Stimulated activated CD4-positive, alpha-beta T cell treated with anti-CD3 and anti-CD28 coated beads, Interleukin-12 subunit alpha, Interleukin-12 subunit beta, amount 100 ng/mL, for 48 hours (primary cell): ENCODE measurements at places on chromosomes 7 and 10.

DNA sequence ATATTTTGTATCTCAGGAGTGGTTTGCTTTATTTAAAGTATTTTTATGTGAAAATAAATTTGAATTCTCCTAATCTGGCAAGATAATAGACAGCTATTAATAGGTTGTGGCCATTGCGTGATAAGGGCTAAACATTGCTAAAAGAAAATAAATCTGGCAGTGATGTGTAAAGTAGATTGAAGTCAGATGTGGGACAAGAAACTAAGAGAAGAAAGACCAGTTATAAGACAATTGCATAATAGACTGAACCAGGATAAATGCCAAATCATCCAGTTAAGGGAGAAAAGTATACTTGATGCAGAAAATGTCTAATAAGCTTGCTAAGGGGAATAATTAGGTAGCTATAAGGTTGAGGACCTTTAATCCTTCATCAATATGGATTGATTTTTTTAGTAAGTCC lies 197.5 kb upstream of the CSTF2T start:
- no peak for DNase-seq

DNA sequence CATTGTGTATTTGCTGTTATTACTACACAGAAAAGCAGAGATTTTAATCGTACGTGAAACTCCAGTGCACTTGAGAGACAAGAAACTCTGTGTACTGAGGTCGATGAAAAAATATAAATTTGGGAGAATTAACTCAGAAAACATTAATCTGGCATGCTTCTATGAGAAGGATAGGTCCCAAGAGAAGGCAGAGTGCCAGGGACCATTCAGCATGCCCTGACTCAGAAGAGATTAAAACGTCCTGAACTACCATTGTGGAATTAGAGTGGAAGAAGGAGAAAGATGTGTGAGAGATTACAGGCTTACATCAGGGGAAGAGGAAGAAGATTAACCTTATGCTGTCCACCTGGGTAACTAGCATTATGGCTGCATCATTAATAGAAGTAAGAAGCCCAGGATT lies 72.4 kb downstream of the REEP3 start:
- DNase-seq, result no peak

- DNase-seq, result no peak
Observed at GRCh38 chr7:136183981-136184380, 206.8 kb upstream of the MTPN start.

DNA sequence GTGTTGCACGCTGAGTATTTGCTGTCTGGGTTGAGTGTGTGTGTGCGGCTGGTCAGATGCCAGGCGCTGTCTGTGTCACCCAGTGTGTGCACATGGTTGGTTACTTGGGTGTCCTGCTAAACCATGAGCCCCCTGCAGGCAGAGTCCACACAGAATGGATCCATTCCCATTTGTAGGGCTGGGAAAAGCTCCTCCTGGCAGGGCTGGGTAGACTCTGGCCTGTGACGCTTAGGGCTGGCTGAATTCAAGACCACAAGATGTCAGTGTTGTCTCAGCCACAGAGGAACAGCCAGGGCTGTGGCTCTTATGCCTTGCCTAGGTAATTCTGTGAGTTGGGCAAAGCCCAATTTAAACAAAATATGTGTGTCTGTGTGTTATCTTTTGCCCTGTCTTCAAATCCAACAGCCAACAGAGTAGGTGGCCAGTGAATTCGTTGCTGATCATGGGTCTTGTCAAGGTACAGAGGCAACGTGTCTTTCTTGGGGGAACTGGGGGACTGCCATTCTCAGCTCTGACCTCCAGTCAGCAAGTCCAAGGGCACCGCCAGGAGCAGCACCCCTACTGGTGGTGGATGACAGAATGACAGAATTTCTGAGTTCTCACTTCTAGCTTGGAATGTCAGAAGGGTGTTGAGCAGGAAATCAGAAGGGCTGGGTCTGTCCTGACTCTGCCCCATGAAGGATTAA lies 285.1 kb downstream of the CCSER2 start:
- no peak for DNase-seq

DNA sequence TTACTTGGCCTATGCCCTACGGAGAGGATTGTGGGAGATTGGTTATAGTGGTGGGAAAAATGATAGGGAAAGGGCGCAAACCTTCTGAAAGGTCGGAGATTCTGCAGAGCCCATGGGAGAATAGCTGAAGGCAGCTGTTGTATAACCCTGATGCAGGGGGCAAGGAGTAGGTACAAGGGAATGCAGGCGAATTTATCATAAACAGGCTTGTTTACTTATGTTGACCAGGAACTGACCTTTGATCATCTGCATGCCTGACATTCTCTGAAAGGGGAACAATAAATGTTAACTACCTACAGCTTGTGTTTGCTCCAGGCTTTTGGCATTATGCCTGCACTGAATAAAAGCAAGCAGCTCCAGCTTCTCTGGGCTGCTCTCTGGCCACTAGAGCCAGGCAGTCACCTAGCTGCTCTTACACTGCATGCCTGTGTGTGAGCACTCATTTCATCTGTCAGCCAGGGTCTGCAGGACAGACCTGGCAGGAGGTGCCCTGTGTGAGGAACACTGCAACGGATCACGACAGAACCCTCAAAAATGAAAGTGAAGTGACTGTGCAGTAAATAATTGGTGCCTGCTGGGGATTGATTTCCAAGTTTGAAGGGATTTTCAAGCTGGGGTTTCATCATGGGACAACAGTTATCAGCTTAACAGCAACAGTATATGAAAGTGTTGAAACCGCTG lies 31.1 kb upstream of the ABCA13 start:
- no peak for DNase-seq
